Endothelial cell of coronary artery (primary cell): ENCODE measurements at places on chromosomes 1 and 21. TPM values are rescaled to one million over a fixed set of nuclear protein-coding genes. Genes with fewer than 3 reads are reported as not detected.

Gene LRRC71
- total RNA-seq, result 0.36 TPM in 1 of 2 replicates, not detected in the other

Gene OR6K3
- not detected in 2 replicates for total RNA-seq

Gene ACTL8
- not detected in 2 replicates for total RNA-seq

Gene CDK18
- total RNA-seq, result 0.09 and 0.94 TPM in 2 replicates

Gene CFAP126
- total RNA-seq, result not detected in 2 replicates

Gene ROR1
- total RNA-seq, result 3.1 and 17.1 TPM in 2 replicates

Gene TTLL10
- total RNA-seq, result not detected in 2 replicates

Gene UBE2U
- total RNA-seq, result not detected in 2 replicates

Gene FCRL1
- not detected in 2 replicates for total RNA-seq

Gene RAB42
- total RNA-seq, result 0.81 and 1.2 TPM in 2 replicates

Gene PCBP3
- total RNA-seq, result 0.18 and 0.75 TPM in 2 replicates

Gene FAM78B
- 0.09 and 0.27 TPM in 2 replicates for total RNA-seq

Gene NAV1
- total RNA-seq, result 18.4 and 51.8 TPM in 2 replicates

Gene SPRR2B
- total RNA-seq, result not detected in 2 replicates

Gene F13B
- not detected in 2 replicates for total RNA-seq

Gene NIBAN1
- 7.5 and 11.1 TPM in 2 replicates for total RNA-seq

Gene HAPLN2
- total RNA-seq, result not detected in 2 replicates

Gene SSX2IP
- 4.0 and 6.8 TPM in 2 replicates for total RNA-seq

Gene S100A5
- not detected in 2 replicates for total RNA-seq

Gene LORICRIN
- not detected in 2 replicates for total RNA-seq

Gene NUDT4B
- 8.1 and 15.3 TPM in 2 replicates for total RNA-seq

Gene CCDC181
- 0.09 TPM in 2 replicates for total RNA-seq

Gene ZDHHC18
- total RNA-seq, result 5.1 and 5.3 TPM in 2 replicates
